ENCODE measurements at places on chromosomes 13 and 19. TPM values are rescaled to one million over a fixed set of nuclear protein-coding genes. Genes with fewer than 3 reads are reported as not detected.

Gene FAM216B
- not detected for total RNA-seq

DNA sequence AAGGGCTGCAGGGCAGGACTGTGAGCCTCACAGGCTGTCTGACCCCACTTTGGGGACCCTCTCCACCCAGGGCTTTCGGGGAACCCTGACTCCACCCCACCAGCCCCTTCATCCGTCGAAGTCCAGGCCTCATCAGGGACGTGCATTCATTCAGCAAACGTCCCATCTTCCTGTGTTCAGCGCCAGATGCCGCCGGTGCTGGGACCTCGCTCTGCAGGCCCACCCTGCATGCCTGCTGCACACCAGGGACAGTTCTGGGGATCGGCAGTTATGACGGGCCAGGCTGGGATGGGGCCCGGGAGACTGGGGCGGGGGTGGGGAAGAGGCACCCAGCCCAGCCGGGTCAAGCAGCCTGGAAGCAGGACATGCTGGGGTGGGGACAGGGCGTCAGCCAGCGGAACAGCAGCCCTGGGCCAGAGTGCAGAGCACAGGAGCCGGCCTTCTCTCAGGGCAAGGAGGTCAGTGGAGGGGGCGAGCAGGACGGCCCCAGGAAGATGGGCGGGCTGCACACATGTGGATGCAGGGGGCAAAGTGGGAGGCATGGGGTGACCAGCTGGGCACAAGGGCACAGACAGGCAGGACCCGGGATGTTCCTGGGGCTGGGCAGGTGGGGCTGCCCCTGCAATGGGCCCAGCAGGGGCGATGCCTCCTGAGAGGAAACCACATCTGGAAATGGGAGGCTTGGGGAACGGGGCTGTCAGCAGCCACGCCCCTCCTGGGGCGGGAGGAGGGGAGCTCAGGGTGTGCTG is 5.1 kb downstream of the GAMT start:
- peak; percentile 80 for DNase-seq

- no peak for DNase-seq
Observed at GRCh38 chr13:59950266-59950665, 213.5 kb downstream of the DIAPH3 start.

- no peak for DNase-seq
Observed at GRCh38 chr19:50601407-50602088, 33.3 kb upstream of the LRRC4B start.

Data from right lobe of liver (tissue), 6 donors.